AG04450 (cell line): ENCODE measurements at places on chromosomes 16 and 17. TPM values are rescaled to one million over a fixed set of nuclear protein-coding genes. Genes with fewer than 3 reads are reported as not detected.

SLC6A2 gene
- not detected in 2 replicates for polyA plus RNA-seq

COPZ2 gene
- 107 and 122 TPM in 2 replicates for polyA plus RNA-seq

SCIMP gene
- not detected in 2 replicates for polyA plus RNA-seq

TP53 gene
- 40.7 and 48.9 TPM in 2 replicates for polyA plus RNA-seq

DNAAF1 gene
- polyA plus RNA-seq, result not detected in 2 replicates

ALG1 gene
- polyA plus RNA-seq, result 35.4 and 39.3 TPM in 2 replicates
